Suprapubic skin (tissue), 4 donors: ENCODE measurements at places on chromosomes 3 and 15. TPM values are rescaled to one million over a fixed set of nuclear protein-coding genes. Genes with fewer than 3 reads are reported as not detected.

DNA sequence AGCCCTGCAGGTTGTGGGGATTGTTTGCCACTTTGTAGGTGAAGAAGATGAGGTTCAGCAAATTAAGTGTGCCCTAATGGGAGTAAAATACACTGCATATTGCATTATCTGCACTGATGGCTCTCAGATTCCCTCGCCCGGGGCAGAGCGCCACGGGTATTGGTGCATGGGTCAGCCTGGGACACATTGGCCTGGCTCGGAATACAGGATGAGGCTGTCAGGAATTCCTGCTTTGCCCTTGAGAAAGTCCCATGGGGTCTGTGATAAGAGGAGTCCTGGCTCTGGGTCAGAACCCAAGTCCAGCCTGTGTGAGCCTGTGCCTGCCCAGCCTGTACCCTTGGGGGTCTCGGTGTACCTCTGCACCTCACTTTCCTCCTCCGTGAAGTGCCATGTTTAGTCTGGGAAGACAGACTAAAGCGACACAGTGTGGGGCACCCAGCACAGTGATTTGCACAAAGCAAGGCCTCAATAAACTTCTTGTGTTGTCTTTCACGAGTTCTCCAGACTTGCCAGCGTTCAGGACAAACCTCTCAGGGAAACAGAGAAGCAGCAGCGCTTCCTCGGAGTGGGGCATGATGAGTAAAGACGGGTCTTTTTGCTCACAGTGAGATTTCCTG is 107.6 kb downstream of the LRRK1 start:
- no peaks in the 10 kb centered on the region for H3K27me3 ChIP-seq
- no peak overlapping the region for H3K4me3 ChIP-seq
- DNase-seq: no peak
- peaks cover 10% of the 10 kb centered on the region for H3K4me1 ChIP-seq

GRCh38 chr3:72999951-73000350 is 3.3 kb downstream of the PPP4R2 start:
- DNase-seq: no peak
- H3K27me3 ChIP-seq: no peaks in the 10 kb centered on the region
- no peak overlapping the region for H3K27ac ChIP-seq

Gene DOCK3
- total RNA-seq: 2.1 TPM

- no peak overlapping the region for H3K27ac ChIP-seq
- no peak overlapping the region for H3K4me3 ChIP-seq
- no peak for DNase-seq
- peaks cover 22% of the 10 kb centered on the region for H3K36me3 ChIP-seq
- H3K27me3 ChIP-seq: no peaks in the 10 kb centered on the region
Measured at GRCh38 chr15:75338661-75339240, 2.9 kb downstream of the COMMD4 start.

DNA sequence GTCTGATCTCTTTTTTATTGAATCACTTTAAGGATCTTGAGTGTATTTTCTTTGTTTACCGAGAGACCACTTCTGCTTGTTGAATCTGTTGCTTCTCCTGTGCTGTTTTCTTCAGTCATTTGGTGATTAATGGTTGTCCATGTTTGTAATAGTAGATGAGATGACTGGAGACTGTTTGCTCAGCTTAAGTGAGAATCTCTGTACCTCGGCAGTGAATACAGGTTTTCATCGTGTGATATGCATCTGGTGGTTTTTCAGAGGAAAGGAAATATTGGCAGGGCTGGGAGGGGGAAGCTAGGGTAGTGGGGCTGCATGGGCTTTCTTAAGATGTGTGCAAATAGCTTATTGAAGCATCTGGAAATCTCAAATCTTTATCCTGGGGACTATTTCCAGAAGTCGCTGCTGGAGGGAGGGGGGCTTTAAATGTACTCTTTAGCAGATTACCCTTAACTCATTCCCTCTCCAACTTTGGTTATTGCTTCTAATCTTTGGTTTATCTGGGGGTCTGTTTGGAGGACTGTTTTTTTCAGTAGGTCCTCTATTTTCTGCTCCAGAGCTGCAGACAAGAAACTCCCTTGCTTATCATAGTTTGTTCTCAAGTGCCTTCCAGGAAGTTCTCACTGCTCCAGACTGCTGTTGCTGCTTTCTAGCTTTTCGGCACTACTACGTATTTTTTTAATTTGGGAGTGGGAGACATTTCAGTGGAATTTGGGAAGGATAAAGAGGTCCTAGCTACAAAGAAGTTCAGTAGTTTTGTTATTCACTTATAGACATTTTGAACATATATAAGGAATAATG is 19.4 kb downstream of the CMTM8 start:
- H3K27me3 ChIP-seq: no peaks in the 10 kb centered on the region
- no peak overlapping the region for H3K4me3 ChIP-seq
- no peaks in the 10 kb centered on the region for H3K4me1 ChIP-seq

Gene RETNLB
- not detected for total RNA-seq

DNA sequence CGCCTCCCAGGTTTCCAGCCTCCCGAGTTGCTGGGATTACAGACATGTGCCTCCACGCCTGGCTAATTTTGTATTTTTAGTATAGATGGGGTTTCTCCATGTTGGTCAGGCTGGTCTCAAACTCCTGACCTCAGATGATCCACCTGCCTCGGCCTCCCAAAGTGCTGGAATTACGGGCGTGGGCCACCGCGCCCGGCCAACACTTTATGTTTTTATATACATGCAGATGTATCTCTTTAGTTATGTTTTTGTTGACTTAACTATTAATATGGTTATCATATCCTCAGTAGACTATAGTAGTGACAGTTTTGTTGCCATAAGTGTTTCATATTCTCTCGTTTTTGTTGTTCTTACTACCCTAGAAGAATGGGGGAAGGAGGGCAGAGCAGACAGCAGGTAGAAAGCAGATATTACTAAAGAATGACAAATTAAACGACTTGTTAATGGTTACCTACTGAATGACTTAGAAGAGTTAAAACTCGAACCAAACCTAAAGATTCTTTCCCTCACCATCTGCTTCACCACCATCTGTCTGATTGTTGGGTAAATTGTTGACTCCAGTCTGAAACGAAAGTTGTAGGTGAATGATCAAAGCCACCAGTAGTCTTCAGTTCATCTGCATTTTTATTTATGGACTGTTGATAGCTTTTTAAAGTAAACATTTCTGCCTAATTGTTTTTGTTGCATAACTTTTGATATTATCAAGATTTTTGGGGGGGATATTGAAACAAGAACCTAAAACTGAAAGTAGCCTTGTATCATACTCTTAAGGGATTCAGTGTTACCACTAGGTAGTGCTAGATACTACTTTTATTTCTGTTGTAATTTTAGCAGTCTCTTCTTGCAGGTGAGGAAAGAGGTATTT is 89.3 kb downstream of the RASA2 start:
- no peak overlapping the region for H3K27ac ChIP-seq
- no peaks in the 10 kb centered on the region for H3K27me3 ChIP-seq
- H3K4me3 ChIP-seq: no peak overlapping the region
- DNase-seq: no peak

- H3K4me1 ChIP-seq: no peaks in the 10 kb centered on the region
- no peaks in the 10 kb centered on the region for H3K36me3 ChIP-seq
- H3K27me3 ChIP-seq: no peaks in the 10 kb centered on the region
- no peak overlapping the region for H3K27ac ChIP-seq
- no peak overlapping the region for H3K4me3 ChIP-seq
Measured at GRCh38 chr3:94862703-94863102, 799.8 kb downstream of the NSUN3 start.

- no peaks in the 10 kb centered on the region for H3K36me3 ChIP-seq
- no peaks in the 10 kb centered on the region for H3K4me1 ChIP-seq
- H3K4me3 ChIP-seq: no peak overlapping the region
- no peak for DNase-seq
Measured at GRCh38 chr15:39083213-39083612, 497.7 kb upstream of the THBS1 start.

DNA sequence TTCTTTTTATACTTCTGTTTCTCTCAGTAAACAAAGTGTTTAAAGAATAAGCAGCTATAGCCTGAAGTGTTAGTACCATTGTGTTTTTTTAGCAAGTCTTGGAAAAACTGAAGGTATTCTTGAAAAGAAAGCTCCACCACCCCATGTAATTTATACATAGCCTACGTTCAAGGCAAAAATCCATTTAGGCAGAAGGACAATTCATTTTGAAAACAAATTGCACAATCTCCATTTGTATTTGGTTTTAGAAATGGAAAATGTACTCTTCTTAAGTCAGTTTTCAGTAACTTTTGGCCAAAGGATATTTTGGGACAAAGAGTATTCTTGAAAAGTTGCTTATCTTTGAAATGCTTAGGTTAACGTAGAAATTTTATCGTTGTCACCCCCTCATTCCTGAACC is 34.5 kb downstream of the PTPRG start:
- peak overlapping the region; percentile 66 for H3K27ac ChIP-seq
- no peaks in the 10 kb centered on the region for H3K36me3 ChIP-seq
- DNase-seq: no peak
- no peaks in the 10 kb centered on the region for H3K27me3 ChIP-seq
- no peak overlapping the region for H3K4me3 ChIP-seq

DNA sequence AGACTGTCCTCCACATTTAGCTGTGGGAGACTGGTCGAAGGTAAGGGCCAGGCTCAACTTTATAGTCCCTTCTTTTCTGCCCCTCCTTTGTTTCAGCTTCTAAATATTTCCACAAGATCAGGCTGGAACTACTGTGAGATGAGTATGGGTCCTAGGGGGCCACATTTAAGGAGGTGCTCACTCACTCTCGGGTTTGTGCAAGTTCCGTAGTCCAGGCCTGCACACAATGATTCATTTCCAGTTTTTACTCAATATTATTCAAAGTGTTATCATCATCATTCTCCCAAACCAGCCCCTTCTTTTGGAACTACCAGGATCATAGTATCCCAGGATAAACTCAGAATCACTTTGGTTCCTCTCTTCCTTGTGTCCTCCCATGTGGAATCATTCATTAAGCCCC is 289.1 kb downstream of the ADAMTSL3 start:
- no peak overlapping the region for H3K27ac ChIP-seq
- H3K4me1 ChIP-seq: no peaks in the 10 kb centered on the region
- H3K36me3 ChIP-seq: no peaks in the 10 kb centered on the region
- no peak for DNase-seq

Gene DPH3
- 5.5 TPM for total RNA-seq

Gene ITGB5
- total RNA-seq: 159 TPM

Gene GOLGA8S
- not detected for total RNA-seq

GRCh38 chr3:49513494-49514124 is 40.7 kb upstream of the BSN start:
- no peaks in the 10 kb centered on the region for H3K27me3 ChIP-seq
- no peaks in the 10 kb centered on the region for H3K4me1 ChIP-seq
- DNase-seq: no peak
- H3K27ac ChIP-seq: no peak overlapping the region
- peaks cover 39% of the 10 kb centered on the region for H3K36me3 ChIP-seq

GRCh38 chr3:133753779-133754164 is 7.6 kb downstream of the TF start:
- peak overlapping the region; percentile 54 for H3K27ac ChIP-seq
- H3K27me3 ChIP-seq: no peaks in the 10 kb centered on the region
- no peak overlapping the region for H3K4me3 ChIP-seq
- DNase-seq: no peak
- peaks cover 51% of the 10 kb centered on the region for H3K4me1 ChIP-seq

- H3K27ac ChIP-seq: no peak overlapping the region
- no peaks in the 10 kb centered on the region for H3K27me3 ChIP-seq
- H3K4me3 ChIP-seq: no peak overlapping the region
- H3K4me1 ChIP-seq: no peaks in the 10 kb centered on the region
Measured at GRCh38 chr3:188133646-188134045, 20.3 kb upstream of the LPP start.

- DNase-seq: no peak
- H3K4me3 ChIP-seq: peak overlapping the region; percentile 45
- H3K27me3 ChIP-seq: no peaks in the 10 kb centered on the region
- H3K36me3 ChIP-seq: no peaks in the 10 kb centered on the region
Measured at GRCh38 chr15:92733934-92734521, 78.5 kb upstream of the FAM174B start.

DNA sequence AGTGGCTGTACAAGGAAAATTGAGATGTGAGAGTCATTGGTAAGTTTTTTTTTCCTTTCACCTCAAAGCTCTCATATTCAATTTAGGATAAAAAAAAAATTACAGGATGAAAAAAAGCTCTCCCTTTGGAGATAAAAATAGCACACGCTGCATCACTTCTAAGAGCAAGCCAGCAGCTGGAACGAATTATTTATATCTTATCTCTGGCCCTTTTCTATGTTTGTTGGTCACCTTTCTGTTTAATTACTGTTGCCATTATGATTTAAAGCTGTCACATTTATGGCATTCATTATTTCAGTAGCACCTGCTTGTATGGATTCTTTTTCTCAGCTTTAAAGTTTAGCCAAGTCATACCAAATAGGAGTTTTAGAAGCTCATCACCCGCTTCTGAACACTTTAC is 171.6 kb upstream of the PDZRN3 start:
- no peaks in the 10 kb centered on the region for H3K27me3 ChIP-seq
- H3K4me3 ChIP-seq: no peak overlapping the region
- H3K4me1 ChIP-seq: no peaks in the 10 kb centered on the region
- no peak overlapping the region for H3K27ac ChIP-seq

- H3K27me3 ChIP-seq: no peaks in the 10 kb centered on the region
- no peak overlapping the region for H3K27ac ChIP-seq
- no peaks in the 10 kb centered on the region for H3K4me1 ChIP-seq
- no peak for DNase-seq
Measured at GRCh38 chr3:112604536-112604935, 36.4 kb downstream of the CCDC80 start.

- H3K36me3 ChIP-seq: no peaks in the 10 kb centered on the region
- no peaks in the 10 kb centered on the region for H3K27me3 ChIP-seq
- no peak overlapping the region for H3K4me3 ChIP-seq
- H3K27ac ChIP-seq: no peak overlapping the region
- DNase-seq: no peak
Measured at GRCh38 chr3:46361408-46362283, 7.7 kb downstream of the CCR2 start.

GRCh38 chr3:56621681-56622080 is 61.4 kb downstream of the TASOR start:
- no peak for DNase-seq
- H3K27ac ChIP-seq: peak overlapping the region; percentile 19
- peaks cover 11% of the 10 kb centered on the region for H3K4me1 ChIP-seq

DNA sequence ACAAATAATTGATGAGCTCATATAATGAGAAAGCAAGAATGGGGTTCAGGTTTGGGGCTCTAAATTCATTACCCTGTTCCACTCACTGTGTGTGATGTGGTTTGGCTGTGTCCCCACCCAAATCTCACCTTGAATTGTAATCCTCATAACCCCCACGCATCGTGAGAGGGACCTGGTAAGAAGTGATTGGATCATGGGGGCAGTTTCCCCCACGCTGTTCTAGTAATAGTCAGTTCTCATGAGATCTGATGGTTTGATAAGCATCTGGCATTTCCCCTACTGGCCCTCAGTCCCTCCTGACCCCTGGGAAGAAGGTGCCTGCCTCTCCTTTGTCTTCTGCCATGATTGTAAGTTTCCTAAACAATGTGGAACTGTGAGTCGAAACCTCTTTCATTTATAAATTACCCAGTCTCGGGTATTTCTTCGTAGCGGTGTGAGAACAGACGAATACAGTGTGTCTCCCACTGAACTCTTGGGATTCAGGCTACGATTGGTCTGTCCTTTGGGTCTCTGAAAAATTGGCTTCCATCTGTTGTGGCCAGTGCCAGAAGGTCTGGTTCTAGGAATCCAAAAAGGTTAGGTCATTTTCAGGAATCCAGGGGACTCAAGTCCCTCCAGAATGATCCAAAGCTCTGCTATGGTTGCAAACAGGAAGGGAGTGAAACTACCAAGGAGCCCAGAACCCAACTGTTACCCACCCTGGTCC is 87.7 kb downstream of the XXYLT1 start:
- no peaks in the 10 kb centered on the region for H3K36me3 ChIP-seq
- H3K4me1 ChIP-seq: peaks cover 49% of the 10 kb centered on the region
- no peak for DNase-seq
- H3K27me3 ChIP-seq: no peaks in the 10 kb centered on the region
- no peak overlapping the region for H3K27ac ChIP-seq

- no peaks in the 10 kb centered on the region for H3K27me3 ChIP-seq
- no peaks in the 10 kb centered on the region for H3K36me3 ChIP-seq
- no peak overlapping the region for H3K4me3 ChIP-seq
- no peaks in the 10 kb centered on the region for H3K4me1 ChIP-seq
Measured at GRCh38 chr3:168864107-168865021, 768.6 kb upstream of the GOLIM4 start.
